ENCODE measurements at places on chromosomes 16 and 17.

GRCh38 chr16:25158401-25158800 lies 46.9 kb downstream of the LCMT1 start:
- no peak for DNase-seq

DNA sequence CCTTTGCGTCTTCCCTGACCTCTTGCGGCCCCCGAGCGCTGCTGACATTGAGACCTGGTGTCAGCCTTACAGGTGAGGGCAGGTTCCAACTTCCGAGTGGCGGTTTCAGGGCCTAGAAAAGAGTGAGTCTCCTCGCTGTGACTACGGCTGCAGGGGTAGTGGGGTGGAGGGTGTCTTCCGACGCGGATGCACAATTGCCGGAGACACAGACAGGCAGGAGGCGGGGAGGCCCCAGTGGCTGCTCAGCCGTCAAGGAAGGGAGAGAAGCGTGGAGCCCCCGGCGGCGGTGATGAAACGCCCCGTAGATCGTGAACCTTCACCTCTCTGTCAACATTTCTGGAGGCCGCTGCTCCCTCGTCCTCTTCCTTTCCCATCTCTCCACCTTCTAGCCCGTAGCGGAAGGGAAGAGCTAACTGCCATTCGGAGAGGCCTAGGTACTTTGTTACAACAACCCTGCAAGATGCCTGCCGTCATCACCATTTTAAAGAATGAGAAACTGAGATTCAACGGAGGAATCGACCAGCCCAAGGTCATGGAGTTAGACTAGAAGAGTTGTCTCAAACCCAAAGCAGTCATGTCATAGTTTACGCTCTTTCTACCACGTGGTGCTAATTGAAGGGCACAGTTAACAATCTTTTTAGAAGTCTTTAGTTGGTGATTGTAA lies 485 bp downstream of the DNAJA3 start:
- no peak for DNase-seq

GRCh38 chr16:971981-972315 lies 1.2 kb upstream of the LMF1 start:
- no peak for DNase-seq

GRCh38 chr17:83124871-83125514 lies 45.6 kb downstream of the METRNL start:
- DNase-seq = no peak

DNA sequence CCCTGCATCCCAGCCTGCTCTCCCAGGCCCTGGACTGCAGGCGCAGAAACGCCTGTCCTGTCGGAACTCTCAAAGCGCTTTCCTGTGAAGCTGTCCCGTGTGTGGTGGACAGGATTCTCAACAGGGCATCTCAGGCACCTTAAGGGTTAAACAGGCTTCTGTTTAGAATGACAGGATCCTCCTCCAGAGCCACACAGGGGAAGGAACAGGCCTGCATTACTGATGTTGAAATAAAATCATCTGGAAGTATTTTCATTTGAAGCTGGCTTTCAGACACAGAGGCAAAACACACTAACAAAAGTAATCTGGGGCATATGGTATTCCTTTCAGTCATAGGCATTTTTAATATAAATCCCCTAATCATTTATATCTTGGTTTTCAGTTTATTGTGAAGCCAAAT lies 7.4 kb downstream of the HS3ST3A1 start:
- no peak for DNase-seq

GRCh38 chr17:19991252-19991885 lies 13.7 kb upstream of the AKAP10 start:
- no peak for DNase-seq

DNA sequence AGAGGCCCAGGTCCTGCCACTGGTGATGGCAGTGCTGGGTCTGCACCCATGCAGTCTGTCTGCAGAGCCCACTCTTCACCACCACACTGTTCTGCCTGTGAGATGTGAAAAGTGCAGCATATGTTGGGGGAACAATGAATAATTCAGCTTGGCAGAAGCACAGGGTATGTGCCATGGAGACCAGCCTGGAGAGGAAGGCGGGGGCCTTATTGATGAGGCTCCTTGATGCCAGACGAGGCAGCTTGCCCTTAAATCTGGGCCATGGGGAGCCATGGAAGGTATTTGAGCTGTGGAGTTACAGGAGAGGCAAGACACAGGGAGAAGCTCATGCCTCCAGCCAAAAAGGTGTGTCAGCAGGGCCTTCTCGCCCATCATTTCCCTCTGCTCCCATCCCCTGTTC lies 124.7 kb downstream of the C16orf78 start:
- DNase-seq = no peak

- peak; percentile 73 for DNase-seq
Measured at GRCh38 chr17:28854457-28855335, at the start of gene ERAL1. ERAL1 (plus strand) TSS chr17:28855016; CDS start chr17:28855035, 19 bp downstream.

DNA sequence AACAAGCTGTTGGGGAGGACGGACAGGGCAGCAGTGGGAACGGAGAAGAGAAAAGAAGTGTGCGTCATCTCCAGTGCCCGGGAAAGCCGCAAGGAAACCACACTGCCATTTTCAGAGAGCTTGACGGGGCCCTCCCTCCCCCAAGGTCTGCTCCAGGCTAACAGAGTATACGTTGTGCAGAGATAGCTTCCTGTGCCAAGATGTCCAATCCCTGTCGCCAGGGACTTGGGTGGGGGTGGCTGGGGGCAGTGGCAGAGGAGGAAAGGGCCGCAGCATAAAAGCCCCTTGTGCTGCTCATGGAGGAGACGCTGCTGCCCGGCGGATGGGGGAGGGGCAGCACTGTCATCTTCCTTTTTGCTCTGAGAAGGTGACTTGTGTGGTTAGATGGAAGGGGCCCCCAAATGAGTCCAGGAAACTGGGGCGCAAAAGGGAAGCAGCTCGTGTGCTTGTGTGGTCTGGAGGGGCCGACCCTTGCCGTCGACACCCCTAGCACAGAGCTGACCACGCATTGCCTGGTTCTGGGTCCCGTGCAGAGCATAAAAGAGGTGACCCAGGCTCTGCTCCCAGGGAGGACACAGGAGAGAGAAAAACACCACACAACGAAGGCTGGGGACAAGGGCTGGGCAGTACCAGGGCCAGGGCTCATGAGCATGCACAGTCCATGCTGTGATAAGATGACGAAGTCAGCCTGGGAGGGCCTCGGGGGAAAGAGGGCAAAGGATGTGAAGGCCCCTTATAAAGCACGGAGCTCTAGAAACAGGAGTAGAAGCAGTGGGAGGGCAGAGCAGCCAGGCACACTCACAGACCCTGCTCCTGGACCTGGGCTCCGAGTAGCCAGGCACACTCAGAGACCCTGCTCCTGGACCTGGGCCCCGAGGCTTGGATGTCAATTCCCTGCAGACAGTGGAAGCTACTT lies 372.7 kb downstream of the SLC39A11 start:
- no peak for DNase-seq

DNA sequence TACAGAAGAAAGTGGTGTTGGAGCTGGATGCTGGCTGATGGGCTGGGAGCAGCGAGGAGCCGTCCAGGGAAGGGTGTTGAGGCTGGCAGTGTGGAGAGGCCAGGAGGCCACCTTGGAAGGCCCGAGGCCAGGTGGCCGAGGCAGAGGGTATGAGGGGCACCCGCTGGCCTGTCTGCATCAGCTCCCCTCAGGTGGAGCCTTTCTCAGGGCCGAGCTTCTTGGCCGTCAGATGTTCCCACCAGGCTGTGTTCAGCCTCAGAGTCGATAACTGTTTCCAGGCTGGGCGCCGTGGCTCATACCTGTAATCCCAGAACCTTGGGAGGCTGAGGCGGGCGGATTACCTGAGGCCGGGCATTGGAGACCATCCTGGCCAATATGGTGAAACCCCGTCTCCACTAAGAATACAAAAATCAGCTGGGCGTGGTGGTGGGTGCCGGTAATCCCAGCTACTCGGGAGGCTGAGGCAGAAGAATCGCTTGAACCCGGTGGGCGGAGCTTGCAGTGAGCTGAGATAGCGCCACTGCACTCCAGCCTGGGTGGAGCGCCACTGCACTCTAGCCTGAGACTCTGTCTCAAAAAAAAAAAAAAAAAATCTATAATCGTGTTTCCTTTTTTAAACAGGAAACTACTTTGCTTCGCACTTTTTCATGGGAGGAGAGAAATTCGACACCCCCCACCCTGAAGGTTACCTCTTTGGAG lies 25.3 kb downstream of the MGRN1 start:
- no peak for DNase-seq

DNA sequence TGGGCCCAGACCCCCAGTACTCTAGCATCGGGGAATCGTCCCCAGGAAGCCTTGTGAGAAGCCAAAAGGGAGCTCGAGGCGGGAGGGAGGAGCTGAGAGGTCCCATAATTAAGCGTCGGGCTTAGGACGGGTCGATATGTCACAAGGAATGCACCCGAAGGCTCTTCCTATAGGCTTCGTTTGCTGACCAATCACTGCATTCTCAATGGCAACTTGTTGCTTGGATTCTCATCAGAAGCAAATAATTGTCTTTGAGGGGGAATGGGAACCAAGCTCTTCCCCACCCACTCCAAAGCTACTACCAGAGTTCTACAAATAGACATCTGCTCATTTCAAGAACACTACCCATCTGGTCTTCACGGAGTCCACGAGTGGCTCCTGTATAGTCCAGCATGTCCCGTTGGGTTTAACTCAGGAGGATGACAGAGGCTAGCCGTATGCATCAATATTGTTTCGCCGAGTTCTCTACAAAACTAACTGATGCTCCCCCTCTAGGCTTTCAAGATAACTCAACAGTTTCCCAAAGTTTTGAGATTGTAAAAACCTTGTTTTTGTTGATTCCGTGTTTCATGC lies 628 bp upstream of the BLMH start:
- DNase-seq = no peak

DNA sequence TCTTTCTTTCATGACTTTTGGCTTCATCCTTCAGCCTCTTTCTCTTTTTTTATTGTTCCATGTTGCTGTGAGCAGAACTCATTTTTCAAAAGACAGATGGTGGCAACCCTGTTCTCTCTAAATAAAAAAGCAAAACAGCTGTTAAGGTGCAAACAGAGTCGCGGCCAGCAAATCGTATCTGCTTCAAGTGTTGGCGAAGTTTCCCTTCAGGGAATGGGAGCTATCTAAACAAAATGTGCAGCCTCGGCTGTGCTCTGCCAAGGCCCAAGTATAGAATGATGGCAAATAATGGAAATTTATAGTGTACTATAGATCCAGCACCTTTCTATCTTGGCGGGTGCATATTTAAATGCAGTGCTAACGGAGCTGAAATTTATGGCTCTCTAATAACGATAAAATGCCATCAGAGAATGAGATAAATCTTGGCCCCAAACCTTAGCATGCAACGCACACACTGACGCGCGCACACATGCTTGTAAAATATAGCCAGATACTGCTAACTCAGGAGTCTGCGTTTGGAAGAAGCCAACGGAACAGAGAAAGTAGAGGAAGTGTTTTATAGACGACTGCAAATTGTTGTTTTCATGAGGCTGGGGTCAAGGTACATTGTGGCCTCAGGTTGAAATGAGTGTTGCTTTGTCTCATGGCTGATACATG lies 315.5 kb upstream of the RBFOX1 start:
- DNase-seq = no peak

GRCh38 chr16:71843572-71843971 lies 2.2 kb upstream of the ATXN1L start:
- DNase-seq = no peak

GRCh38 chr16:27597361-27597760 lies 47.4 kb downstream of the KATNIP start:
- DNase-seq = no peak

GRCh38 chr17:76543826-76544545 lies 4.1 kb downstream of the PRCD start:
- DNase-seq = no peak

Data from RCC 7860 (cell line).